ENCODE measurements at places on chromosomes 12 and 14. TPM values are rescaled to one million over a fixed set of nuclear protein-coding genes. Genes with fewer than 3 reads are reported as not detected.

The VSX2 gene
- total RNA-seq: not detected

The FSCB gene
- total RNA-seq: not detected

The KANSL2 gene
- total RNA-seq: 34.8 TPM

The ACIN1 gene
- total RNA-seq: 87.0 TPM

The CIDEB gene
- not detected for total RNA-seq

The DCN gene
- not detected for total RNA-seq

The CAPS2 gene
- 0.38 TPM for total RNA-seq

The SALL2 gene
- total RNA-seq: 3.2 TPM

The RFX4 gene
- total RNA-seq: not detected

The TGM1 gene
- total RNA-seq: 1.1 TPM

The KCNH5 gene
- 0.57 TPM for total RNA-seq

The SERPINA1 gene
- 3.0 TPM for total RNA-seq

The TAPBPL gene
- total RNA-seq: 9.3 TPM

The CLEC6A gene
- not detected for total RNA-seq

The GYS2 gene
- total RNA-seq: not detected

The ART4 gene
- total RNA-seq: not detected

The TAS2R10 gene
- total RNA-seq: not detected

The GCN1 gene
- total RNA-seq: 150 TPM

The CCDC177 gene
- total RNA-seq: not detected

The SLCO1C1 gene
- not detected for total RNA-seq

The BHLHE41 gene
- total RNA-seq: 1.6 TPM

The CD4 gene
- 0.04 TPM for total RNA-seq

The ENDOU gene
- total RNA-seq: 0.13 TPM

The RNASE11 gene
- total RNA-seq: not detected

The GLIPR1L1 gene
- total RNA-seq: not detected

The KRT6C gene
- not detected for total RNA-seq

The CAPZA3 gene
- not detected for total RNA-seq

Data from A375 (cell line).